ENCODE measurements at places on chromosomes 11 and 22.
A peak's percentile ranks its signal among the peaks of the same experiment; 100 is the strongest.

GRCh38 chr22:20584872-20585638 is 77.6 kb downstream of the MED15 start:
- no peak overlapping the region for H3K27ac ChIP-seq
- H3K27me3 ChIP-seq, result no peaks in the 10 kb centered on the region
- peaks cover 1% of the 10 kb centered on the region for H3K36me3 ChIP-seq
- no peak overlapping the region for H3K4me3 ChIP-seq
- DNase-seq, result no peak

GRCh38 chr22:17064498-17065100 is 20.2 kb upstream of the IL17RA start:
- H3K36me3 ChIP-seq, result no peaks in the 10 kb centered on the region
- no peak for DNase-seq
- H3K4me3 ChIP-seq, result no peak overlapping the region
- no peak overlapping the region for H3K27ac ChIP-seq
- H3K27me3 ChIP-seq, result peaks cover 24% of the 10 kb centered on the region
- H3K4me1 ChIP-seq, result peaks cover 12% of the 10 kb centered on the region

GRCh38 chr11:76291576-76292526 is 85.5 kb upstream of the WNT11 start:
- H3K27ac ChIP-seq, result peak overlapping the region; percentile 17
- H3K27me3 ChIP-seq, result no peaks in the 10 kb centered on the region
- H3K4me1 ChIP-seq, result peaks cover 32% of the 10 kb centered on the region
- no peak overlapping the region for H3K4me3 ChIP-seq
- H3K36me3 ChIP-seq, result no peaks in the 10 kb centered on the region

DNA sequence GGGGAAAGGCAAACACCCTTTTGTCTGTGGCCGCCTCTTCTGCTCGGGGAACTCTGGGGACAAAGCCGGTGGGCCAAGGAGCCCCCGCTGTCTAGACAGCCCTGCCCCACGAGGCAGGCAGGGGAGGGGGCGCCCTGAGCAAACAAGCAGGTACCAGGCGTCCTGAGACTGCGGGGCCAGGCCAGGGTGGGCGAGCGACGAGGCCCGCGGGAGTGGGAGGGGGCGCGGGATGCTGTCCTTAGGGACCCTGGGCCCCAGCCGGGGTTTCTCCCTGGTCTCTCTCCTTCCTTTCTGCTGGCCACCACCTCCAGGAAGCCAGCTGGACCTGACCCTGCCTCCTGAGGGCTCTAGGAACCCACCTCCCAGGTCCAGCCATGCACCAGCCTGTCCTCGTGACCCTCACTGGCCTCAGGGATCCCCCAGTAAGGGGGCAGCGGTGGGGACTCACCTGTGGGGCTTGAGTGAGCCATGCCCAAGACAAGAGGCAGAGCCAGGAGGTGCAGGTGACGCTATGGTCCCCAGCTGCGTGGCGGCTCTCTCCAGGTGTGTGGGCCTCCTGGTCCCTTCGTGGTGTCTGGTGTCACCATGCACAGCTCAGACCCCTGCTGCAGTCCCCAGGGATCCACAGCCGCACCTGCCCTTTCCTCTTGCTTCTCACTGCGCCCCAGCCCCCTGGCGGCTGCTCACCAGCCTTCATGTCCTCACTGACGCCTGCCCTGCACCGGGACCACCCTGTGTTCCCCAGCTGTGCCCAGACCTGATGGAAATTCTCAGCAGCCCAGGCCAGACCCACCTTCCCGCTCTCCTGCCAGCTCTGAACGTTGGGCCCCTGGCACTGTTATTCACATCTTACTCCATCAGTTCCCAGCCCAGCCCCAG is 26.5 kb upstream of the MUC5AC start:
- no peak overlapping the region for H3K4me3 ChIP-seq
- H3K27ac ChIP-seq, result no peak overlapping the region
- H3K4me1 ChIP-seq, result no peaks in the 10 kb centered on the region
- DNase-seq, result no peak
- no peaks in the 10 kb centered on the region for H3K36me3 ChIP-seq

Measured in mesothelial cell of epicardium (in vitro differentiated cells).